ENCODE measurements at places on chromosomes 13 and 19. TPM values are rescaled to one million over a fixed set of nuclear protein-coding genes. Genes with fewer than 3 reads are reported as not detected.
A peak's percentile ranks its signal among the peaks of the same experiment; 100 is the strongest.

GRCh38 chr13:32455594-32455903 is 27.6 kb upstream of the N4BP2L1 start:
- DNase-seq = no peak

DNA sequence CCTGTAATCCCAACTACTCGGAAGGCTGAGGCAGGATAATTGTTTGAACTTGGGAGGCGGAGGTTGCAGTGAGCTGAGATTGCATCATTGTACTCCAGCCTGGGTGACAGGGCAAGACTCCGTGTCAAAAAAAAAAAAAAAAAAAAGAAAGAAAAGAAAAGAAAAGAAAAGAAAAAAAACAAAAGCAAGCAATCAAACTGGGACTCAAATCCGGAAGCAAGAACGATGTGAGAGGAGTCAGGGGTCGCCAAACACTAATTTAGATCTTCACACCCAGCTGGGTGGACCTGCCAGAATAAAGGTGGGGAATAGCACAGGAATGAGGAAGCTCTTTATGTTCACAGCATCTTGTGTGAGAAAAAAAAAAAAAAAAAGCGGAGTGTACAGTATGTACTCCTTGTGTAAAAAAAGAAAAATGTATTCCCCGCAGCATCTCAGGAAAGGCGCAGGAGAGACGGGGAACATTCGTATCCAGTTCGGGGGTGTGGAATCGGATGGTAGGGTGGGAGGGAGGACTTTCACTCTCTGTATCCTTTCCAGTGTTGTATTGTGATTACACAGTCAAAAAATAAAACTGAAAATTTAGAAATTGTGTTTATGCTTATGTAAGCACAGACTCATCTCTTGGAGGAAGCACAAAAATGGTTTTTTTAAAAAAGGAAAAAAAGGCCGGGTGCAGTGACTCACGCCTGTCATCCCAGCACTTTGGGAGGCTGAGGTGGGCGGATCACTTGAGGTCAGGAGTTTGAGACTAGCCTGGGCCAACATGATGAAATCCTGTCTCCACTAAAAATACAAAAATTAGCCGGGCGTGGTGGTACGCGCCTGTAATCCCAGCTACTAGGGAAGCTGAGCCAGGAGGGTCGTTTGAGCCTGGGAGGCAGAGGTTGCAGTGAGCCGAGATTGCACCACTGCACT is 7.6 kb downstream of the DNAJB1 start:
- peak; percentile 54 for DNase-seq

- DNase-seq = no peak
Measured at GRCh38 chr13:42107421-42107820, 59.0 kb downstream of the DGKH start.

- DNase-seq = peak; percentile 81
Measured at GRCh38 chr13:76383676-76384461, 502.3 kb downstream of the KCTD12 start.

- no peak for DNase-seq
Measured at GRCh38 chr19:48696353-48697010, 711 bp downstream of the FUT2 start.

DNA sequence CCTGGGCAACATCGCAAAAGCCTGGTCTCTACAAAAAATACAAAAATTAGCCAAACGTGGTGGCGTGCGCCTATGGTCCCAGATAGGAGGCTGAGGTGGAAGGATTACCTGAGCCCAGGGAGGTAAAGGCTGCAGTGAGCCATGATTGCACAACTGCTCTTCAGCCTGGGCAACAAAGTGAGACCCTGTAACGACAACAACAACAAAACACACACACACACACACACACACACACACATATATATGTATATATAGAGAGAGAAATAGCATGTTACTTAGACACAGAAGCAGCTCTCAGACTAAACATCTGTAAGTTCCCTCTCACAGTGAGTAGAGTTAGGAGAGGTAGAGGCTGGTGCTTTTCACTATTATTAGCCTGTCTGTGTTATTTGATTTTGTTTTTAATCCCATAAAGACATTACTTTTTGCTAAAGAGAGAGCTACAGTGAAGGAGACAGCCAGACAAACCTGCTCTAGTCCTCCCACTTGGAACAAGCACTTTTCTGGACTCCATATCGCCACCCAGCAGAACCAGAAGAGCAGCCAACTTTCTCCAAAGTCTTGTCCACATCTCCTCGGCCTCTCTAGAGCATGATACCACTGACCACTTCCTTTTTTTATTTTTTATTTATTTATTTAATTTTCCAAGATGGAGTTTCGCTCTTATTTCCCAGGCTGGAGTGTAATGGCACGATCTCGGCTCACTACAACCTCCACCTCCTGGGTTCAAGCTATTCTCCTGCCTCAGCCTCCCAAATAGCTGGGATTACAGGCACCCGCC is 2.8 kb upstream of the LIN7B start:
- DNase-seq = no peak

DNA sequence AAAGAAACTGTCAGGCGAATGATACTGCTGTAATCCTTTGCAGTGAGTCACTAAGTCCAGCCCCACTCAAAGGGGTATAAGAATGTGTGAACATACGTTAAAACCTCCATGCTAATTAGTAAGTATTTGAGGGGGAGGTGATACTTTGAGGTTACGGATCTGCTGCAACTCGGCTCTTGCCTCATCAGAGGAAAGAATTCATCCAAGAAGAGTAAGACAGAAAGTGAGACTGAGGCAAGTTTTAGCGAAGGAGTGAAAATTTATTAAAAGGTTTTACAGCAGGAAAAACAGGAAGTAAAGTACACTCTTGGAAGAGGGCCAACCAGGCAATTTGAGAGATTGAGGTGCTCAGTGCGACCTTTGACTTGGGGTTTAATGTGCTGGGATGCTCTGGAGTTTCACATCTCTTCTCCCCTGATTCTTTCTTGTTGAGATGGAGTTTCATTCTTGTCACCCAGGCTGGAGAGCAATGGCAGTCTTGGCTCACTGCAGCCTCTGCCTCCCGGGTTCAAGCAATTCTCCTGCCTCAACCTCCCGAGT is 9.8 kb downstream of the CLEC4M start:
- peak; percentile 67 for DNase-seq

GRCh38 chr19:35899547-35900214 is 659 bp downstream of the NFKBID start:
- DNase-seq = peak; percentile 90

- DNase-seq = no peak
Measured at GRCh38 chr13:114285166-114285808, 3.9 kb downstream of the UPF3A start.

GRCh38 chr13:99517984-99518383 is 16.7 kb downstream of the TM9SF2 start:
- DNase-seq = no peak

GRCh38 chr19:15587663-15588062 is 27.4 kb upstream of the CYP4F8 start:
- DNase-seq = no peak

GRCh38 chr19:1076951-1077350 is 10.0 kb downstream of the ARHGAP45 start:
- DNase-seq = peak; percentile 56

- DNase-seq = no peak
Measured at GRCh38 chr13:25717666-25718197, 334.1 kb downstream of the SHISA2 start.

DNA sequence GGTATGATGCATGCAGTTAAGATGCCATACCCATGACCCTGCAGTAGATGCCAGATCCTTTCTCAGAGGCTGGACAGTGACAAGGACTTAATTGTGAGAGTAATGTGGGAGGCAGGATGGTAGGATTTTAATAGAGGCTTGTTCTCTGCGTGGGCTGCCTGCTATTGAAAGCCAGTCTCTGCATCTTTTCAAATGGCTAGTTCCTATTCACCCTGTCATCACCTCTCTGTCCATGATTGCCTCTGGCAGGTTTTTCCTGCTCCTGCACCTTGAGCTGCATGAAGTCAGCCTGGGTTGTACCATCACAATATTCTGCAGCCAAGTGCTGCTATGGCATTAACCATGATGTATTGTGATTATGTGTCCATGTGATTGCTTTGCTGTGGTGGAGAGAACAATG is 440.5 kb downstream of the ITGBL1 start:
- DNase-seq = no peak

- DNase-seq = no peak
Measured at GRCh38 chr19:55433292-55433691, 9.8 kb downstream of the SHISA7 start.

GRCh38 chr19:16449330-16449961 is 22.3 kb downstream of the EPS15L1 start:
- no peak for DNase-seq

- no peak for DNase-seq
Measured at GRCh38 chr19:49217382-49217781, 59.8 kb downstream of the TRPM4 start.

DNA sequence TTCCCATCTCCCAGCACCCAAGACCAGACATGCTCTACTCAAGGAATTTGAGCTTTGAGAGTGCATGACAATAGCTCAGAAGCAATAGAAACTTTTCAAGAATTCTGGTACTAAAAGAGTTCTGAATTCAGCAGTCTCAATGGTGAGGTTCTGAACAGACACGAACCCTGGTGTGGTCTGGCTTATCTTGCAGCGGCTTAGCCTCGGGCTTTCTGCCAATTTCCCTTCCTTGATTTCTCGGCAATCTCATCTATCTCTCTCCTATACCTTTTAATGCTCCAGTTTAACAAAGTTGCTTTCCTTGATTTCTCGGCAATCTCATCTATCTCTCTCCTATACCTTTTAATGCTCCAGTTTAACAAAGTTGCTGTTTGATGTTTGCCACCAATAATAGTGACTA is 174.6 kb downstream of the SPRY2 start:
- no peak for DNase-seq

GRCh38 chr19:42563352-42564210 is 31.1 kb downstream of the CEACAM8 start:
- DNase-seq = peak; percentile 48

GRCh38 chr13:40031031-40031430 is 375.6 kb downstream of the COG6 start:
- peak; percentile 47 for DNase-seq

GRCh38 chr13:50917572-50917971 is 8.0 kb downstream of the RNASEH2B start:
- DNase-seq = no peak

GRCh38 chr19:21423057-21424041 is 26.4 kb downstream of the ZNF493 start:
- DNase-seq = no peak

DNA sequence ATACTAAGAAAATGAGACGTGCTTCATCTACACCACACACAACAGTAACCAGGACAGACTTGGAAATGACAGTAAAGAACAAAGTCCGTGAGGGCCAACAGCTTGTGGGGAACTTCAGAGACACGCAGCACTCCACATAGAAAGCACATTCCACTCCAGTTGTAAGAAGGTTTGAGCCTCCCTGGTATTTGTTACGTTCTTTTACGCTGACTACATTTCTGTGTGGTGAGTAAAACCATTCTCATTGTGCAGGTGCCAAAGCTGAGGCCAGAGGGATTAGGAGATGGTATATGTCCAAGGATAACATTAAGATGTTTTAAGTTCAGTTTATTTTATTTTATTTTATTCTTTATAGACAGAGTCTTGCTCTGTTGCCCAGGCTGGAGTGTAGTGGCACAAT is 1189.9 kb downstream of the UQCRFS1 start:
- peak; percentile 78 for DNase-seq

DNA sequence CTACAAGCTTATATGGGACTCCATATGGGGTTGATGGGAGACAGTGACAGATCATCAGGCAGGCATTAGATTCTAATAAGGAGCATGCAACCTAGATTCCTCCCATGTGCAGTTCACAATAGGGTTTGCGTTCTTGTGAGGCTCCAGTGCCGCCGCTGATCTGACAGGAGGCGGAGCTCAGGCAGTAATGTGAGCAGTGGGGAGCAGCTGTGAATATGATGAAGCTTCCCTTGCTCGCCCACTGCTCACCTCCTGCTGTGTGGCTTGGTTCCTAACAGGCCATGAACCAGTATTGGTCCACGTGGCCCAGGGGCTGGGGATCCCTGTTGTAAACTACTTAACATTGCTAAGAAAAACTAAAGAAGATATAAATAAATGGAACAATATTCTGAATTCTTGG is 378.4 kb downstream of the KCNRG start:
- DNase-seq = peak; percentile 28

DNA sequence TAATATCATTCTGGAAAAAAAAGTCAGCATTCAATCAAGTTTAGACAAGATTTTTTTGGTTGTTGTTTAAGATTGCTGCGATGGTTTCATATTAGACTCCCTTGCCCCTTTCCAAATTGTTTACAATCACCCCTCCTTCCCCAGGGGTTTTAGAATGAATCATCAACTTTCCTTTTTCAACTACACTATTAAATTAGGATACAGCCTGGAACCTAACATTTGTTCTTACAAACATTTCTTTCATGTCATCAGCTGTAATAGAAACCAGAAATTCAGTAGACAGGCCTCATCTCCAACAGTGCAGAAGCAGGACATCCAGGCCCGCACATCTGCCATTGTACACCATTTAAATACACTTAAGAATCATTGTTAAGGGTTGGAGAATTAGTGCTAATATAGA is 44.4 kb upstream of the WDFY2 start:
- DNase-seq = no peak

GRCh38 chr19:8095354-8095886 is 42.9 kb downstream of the CCL25 start:
- DNase-seq = no peak

DNA sequence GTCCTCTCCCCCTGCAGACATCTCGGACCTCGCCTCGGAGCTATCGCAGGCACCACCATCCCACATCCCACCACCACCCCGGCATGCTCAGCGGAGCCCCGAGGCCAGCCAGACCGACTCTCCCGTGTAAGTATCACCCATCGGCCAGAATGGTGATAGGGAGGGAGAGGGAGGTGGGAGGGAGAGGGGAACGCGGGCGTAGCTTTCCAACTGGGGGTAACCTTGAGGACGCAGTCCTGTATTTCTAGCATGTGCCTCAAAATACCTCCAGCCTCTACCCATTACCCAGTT is 26.1 kb downstream of the TJP3 start:
- no peak for DNase-seq

- no peak for DNase-seq
Measured at GRCh38 chr13:39670445-39670844, 15.0 kb downstream of the COG6 start.

DNA sequence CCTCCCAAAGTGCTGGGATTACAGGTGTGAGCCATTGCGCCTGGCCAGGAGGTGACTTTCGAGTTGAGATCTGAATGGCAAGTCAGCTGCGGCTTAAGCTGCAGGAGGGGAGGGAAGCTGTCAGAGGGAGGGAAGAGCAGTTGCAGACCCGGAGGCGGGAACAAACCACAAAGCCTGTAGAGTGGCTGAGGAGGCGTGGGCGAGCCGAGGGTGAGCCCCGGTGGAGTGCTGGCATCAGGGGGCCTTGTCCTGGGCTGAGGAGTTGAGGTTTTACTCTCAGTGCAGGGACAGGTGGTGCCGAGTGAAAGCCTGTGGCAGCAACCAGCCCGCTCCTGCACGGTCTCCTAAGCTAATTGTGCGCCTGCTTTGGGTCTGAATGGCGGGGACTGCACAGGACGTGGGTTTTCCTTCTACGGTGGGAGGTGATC is 24.2 kb downstream of the PPP1R37 start:
- DNase-seq = peak; percentile 61

Gene MAMSTR
- 0.34 TPM for total RNA-seq

Gene C1QTNF9B
- not detected for total RNA-seq

Gene UTP14C
- 6.0 TPM for total RNA-seq

Gene PSMC4
- total RNA-seq = 483 TPM

Gene CRX
- total RNA-seq = not detected

Data from Daoy (cell line).